Activated CD4-positive, alpha-beta T cell treated with anti-CD3 and anti-CD28 coated beads for 4 hours (primary cell): ENCODE measurements at places on chromosomes 3 and 15.

GRCh38 chr3:119588112-119588511 is 8.8 kb downstream of the ADPRH start:
- DNase-seq, result no peak

DNA sequence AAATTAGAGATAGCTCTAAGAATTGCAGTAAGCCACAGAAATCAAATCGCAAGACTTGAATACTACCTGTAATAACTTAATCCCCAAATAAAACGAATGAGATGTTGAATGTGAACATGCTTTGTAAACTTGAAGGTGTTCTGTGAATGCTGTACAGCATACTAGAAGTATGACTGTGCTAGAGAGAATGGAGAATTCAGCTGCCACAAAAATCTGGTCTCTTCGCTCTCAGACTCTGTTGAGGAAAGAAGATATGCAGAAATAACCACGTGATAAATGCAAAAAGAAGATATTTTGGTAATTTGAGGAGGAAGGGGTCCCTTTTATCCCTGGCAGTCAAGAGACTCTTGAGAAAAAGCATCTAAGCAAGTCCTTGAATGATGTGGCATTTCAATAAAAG is 37.3 kb downstream of the ZBTB38 start:
- DNase-seq, result no peak

DNA sequence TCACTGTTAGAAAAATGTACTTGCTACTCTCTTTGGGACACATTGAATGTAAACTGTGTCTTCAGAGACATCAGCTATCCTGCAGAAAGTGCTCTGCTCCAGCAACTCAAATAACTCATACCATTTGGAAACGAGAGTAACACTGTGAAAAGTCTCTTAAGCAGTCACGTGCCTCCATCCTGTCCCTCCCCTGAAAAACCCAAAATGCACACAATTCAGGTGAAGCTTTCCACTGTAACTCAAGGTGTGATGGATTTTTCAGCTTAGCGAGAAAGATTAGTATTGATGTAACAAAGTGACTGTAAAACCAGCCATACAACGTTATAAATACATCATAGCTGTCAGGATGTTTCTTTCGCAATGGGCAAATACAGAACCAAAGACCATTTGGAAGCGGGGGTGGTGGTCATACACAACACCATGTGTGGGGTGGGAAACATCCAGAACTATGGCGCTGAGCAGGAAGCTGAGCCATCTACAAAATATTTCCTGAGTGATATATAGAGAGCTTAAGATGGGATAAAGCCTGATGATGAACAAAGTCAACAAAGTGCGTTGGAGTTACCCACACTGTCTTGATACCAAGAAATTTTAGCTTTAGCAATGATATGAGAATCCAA is 332.3 kb downstream of the FOXP1 start:
- DNase-seq, result no peak

DNA sequence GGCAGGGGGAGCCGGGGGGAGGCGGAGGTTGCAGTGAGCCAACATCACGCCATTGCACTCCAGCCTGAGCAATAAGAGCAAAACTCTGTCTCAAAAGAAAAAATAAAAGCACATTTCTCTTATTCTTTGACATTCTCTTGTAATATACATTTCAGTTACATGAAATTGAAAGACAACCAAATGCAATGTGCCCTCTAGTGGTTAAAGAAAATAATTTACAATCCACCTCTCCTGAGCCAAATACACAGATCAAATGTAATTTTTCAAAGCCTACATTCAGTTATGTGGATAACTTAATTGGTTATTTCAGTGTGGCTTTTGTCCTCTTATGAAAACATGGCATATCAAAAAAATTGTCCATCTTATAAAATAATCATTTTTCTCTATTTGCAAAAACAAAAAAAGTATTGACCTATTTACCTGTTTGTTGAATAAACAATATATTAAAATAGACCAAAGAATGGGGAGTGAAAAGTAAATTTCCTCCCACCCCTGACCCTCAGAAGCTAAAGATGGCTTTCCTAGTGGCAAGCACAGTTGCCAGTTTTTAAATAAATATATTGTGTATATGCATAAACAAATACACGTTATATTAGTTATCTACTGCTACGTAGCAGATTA is 14.2 kb upstream of the U2SURP start:
- no peak for DNase-seq

DNA sequence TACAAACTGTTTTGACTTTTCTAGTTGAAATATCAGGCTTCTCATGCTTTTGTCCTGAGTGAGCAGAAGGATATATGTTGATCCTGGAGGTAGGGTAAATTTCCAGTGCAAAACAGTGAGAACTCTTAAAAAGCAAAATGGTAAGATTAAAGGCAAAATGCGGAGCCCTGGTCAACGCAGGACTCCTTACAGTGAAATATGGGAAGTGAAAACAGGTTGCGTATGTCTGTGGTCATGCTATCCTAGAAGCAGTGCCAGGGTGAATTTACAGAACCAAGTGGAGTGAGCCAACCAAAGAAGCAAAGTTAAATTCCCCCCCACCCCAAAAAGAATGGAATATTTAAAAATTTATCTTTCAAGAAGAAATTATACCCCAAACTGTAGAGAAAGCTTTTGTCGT is 256.4 kb downstream of the NR2F2 start:
- no peak for DNase-seq
